ENCODE measurements at places on chromosomes 4 and X. TPM values are rescaled to one million over a fixed set of nuclear protein-coding genes. Genes with fewer than 3 reads are reported as not detected.

- H3K27ac ChIP-seq: no peak overlapping the region
- no peaks in the 10 kb centered on the region for H3K4me1 ChIP-seq
- no peaks in the 10 kb centered on the region for H3K36me3 ChIP-seq
- no peak overlapping the region for H3K4me3 ChIP-seq
- no peak for DNase-seq
These were observed 55.0 kb upstream of the GAB1 start for GRCh38 chr4:143281507-143282190.

- no peak for DNase-seq
- no peaks in the 10 kb centered on the region for H3K4me1 ChIP-seq
- H3K27me3 ChIP-seq: no peaks in the 10 kb centered on the region
- H3K4me3 ChIP-seq: no peak overlapping the region
- H3K36me3 ChIP-seq: no peaks in the 10 kb centered on the region
These were observed 602.8 kb upstream of the EPHA5 start for GRCh38 chr4:66273110-66273509.

The XAGE2 gene
- polyA plus RNA-seq: not detected

DNA sequence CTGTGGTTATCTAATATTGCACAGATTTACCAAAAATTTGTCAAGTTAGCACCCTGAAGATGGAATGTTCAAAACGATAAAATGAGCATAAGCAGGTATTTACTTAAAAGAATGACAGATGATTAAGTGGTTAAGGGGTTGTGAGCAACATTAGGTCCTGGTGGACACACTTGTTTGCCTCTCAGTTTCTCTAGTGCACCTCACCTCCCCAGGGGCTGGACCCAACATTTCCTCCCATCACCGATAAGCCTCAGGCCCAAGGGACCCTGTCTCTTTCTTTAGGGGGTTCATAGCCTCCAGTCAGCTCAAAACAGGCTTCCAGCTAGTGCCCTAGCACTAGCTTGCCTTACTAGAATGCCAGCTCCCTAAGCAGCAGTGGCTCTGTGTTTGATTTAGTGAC, 88.0 kb downstream of the ATP11C start:
- H3K27me3 ChIP-seq: no peaks in the 10 kb centered on the region
- DNase-seq: no peak
- H3K27ac ChIP-seq: no peak overlapping the region
- peaks cover 8% of the 10 kb centered on the region for H3K4me1 ChIP-seq
- H3K36me3 ChIP-seq: peaks cover 1% of the 10 kb centered on the region

The GLRA3 gene
- polyA plus RNA-seq: not detected

The SLC25A31 gene
- polyA plus RNA-seq: not detected
